ENCODE measurements at places on chromosomes 2 and 18. TPM values are rescaled to one million over a fixed set of nuclear protein-coding genes. Genes with fewer than 3 reads are reported as not detected.

DNA sequence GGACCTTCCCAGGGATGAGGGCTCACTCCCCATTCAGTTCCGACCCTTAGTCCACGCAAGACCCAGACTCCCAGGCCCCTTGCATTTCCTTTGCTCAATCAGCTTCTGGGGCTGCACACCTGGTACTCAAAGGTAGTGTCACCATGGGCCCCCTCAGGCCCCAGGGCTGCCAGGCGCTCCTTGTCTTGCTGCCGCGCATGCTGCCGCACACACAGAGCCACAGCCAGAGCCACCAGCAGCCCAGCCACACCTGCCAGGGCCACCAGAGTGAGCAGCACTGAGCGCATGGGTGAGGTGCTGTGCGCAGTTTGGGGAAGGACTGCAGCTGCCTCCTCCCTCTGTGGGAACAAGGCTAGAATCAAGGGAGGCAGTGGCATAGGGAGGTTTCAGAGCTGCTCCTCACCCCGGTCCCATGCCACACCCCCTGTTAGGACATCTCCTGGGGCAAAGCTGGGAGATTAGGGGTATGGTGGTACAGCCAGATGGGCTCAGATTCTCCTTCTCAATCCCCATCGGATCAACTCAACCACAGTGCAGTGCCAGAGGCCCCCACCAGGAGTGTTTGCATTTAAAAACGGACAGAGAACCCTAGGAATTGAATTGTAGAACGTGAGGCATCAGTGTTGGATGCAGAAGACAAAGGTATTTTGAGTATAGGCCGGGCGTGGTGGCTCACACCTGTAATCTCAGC is 11.3 kb downstream of the PTPRN start:
- H3K27ac ChIP-seq = no peak overlapping the region
- no peak overlapping the region for H3K4me3 ChIP-seq
- DNase-seq = peak; percentile 4
- peaks cover 19% of the 10 kb centered on the region for H3K4me1 ChIP-seq
- peaks cover 40% of the 10 kb centered on the region for H3K27me3 ChIP-seq

- peak; percentile 15 for DNase-seq
- H3K36me3 ChIP-seq = no peaks in the 10 kb centered on the region
Observed at GRCh38 chr2:98908931-98909316, 27.1 kb downstream of the CRACDL start.

DNA sequence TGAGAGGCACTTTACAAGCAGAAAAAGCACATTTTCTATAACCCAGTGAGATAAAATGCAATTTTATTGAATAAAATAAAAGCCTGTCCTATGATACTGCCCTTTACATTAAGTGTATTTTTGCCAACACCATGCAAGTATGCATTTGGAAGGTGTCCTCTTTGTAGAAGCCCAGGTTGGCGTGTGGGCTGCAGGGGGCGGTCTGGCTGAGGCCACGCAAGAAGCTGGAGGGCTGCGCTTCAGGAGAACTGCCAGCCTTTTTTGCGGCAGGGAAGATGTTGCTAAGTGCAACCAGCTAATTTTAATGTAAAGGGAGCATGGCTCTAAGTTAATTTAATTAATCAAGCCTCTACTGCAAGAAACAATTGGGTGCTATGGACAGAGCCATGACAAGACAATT is 562.8 kb upstream of the SALL3 start:
- H3K4me1 ChIP-seq = no peaks in the 10 kb centered on the region
- H3K36me3 ChIP-seq = no peaks in the 10 kb centered on the region
- H3K27me3 ChIP-seq = peaks cover 7% of the 10 kb centered on the region
- H3K4me3 ChIP-seq = no peak overlapping the region

GRCh38 chr2:240528406-240529040 is 29.3 kb downstream of the ANKMY1 start:
- H3K36me3 ChIP-seq = peaks cover 18% of the 10 kb centered on the region
- H3K27ac ChIP-seq = no peak overlapping the region
- no peaks in the 10 kb centered on the region for H3K27me3 ChIP-seq
- no peak for DNase-seq

- peaks cover 9% of the 10 kb centered on the region for H3K4me1 ChIP-seq
- no peak overlapping the region for H3K4me3 ChIP-seq
- H3K27me3 ChIP-seq = no peaks in the 10 kb centered on the region
- no peak overlapping the region for H3K27ac ChIP-seq
Observed at GRCh38 chr2:32624812-32625211, 3.0 kb upstream of the TTC27 start.

DNA sequence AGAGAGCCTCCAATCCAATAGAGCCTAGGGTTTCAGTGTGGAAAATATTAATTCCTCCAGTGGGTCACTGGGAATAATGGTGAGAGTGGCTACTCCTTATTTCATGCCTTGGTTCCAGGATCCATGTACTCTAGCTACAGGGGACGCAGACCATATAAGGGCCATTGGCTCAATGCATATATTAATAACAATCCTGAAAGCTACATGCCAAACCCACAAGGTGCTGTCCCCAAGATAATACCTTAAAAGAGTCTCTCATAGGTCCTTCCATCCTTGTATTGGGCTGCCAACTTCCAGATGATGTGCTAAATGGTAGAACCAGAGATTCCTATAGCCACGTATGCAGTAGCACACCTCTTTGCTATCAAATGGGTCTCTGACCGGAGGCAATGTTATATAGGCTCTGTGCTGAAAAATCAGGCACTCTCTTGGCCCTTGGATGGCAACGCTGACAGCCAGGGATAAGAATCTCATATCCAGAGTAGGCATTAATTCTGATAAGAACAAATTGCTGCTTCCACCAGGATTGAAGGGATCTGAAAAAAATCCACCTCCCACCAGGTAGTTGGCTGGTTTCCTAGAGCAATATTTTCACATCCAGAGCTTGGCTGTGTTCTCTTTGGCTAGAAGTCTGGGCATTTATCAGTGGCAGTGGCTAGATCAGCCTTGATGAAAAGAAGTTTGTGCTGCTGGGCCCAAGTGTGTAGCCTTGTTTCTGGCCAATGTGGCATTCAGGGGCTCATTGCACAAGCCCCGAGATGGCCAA is 218.1 kb upstream of the MGAT5 start:
- no peaks in the 10 kb centered on the region for H3K4me1 ChIP-seq
- no peak overlapping the region for H3K27ac ChIP-seq
- no peak overlapping the region for H3K4me3 ChIP-seq
- H3K36me3 ChIP-seq = no peaks in the 10 kb centered on the region
- no peak for DNase-seq

GRCh38 chr2:117707874-117708273 is 106.6 kb upstream of the DDX18 start:
- no peaks in the 10 kb centered on the region for H3K4me1 ChIP-seq
- H3K4me3 ChIP-seq = no peak overlapping the region
- H3K36me3 ChIP-seq = no peaks in the 10 kb centered on the region
- DNase-seq = no peak
- H3K27ac ChIP-seq = no peak overlapping the region
- no peaks in the 10 kb centered on the region for H3K27me3 ChIP-seq

DNA sequence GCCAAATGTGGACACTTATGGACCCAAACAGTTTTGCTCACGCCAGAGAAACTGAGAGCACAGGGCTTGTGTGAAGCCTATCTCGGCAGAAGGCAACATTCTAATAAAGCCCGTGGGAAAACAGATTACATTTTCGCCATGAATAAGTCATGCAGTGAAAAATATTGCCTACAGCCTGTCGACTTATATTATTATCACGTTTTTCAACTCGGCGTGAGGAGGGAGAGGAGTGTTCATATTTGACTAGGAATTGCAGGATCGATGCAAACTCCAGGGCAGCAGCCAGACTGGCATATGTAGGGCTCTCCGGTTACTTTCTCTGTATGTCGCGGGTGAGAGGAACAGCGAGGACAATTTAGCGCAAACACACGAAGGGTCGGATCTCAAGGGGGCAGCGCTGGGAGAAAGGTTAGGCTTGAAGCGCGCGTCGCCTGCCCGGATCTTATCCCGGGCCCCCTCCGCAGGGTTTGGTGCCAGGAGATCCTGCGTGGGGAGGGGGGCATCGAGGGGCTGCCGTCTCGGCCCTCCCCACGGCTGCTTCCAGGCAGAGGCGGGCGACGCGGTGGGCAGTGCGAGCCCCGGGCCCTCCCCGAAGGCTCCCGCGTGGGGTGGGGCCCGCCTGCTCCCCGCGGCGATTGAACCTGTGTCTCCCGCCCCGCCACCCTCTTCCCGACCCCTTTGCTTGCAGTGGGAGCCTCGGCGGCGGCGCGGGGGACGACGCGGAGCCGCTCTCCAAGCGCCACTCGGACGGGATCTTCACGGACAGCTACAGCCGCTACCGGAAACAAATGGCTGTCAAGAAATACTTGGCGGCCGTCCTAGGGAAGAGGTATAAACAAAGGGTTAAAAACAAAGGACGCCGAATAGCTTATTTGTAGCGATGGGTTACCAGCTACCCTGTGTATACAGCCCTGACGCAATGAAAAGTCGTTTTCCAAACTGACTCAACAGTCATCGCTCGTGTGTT is 4.4 kb downstream of the ADCYAP1 start:
- no peak overlapping the region for H3K27ac ChIP-seq
- no peaks in the 10 kb centered on the region for H3K36me3 ChIP-seq
- H3K4me3 ChIP-seq = peak overlapping the region; percentile 13
- H3K4me1 ChIP-seq = peaks cover 27% of the 10 kb centered on the region
- peaks cover 70% of the 10 kb centered on the region for H3K27me3 ChIP-seq

GRCh38 chr2:200121931-200122330 is 166.5 kb downstream of the MAIP1 start:
- H3K27me3 ChIP-seq = no peaks in the 10 kb centered on the region
- no peaks in the 10 kb centered on the region for H3K36me3 ChIP-seq
- H3K4me3 ChIP-seq = no peak overlapping the region
- no peak for DNase-seq
- H3K4me1 ChIP-seq = peaks cover 4% of the 10 kb centered on the region

DNA sequence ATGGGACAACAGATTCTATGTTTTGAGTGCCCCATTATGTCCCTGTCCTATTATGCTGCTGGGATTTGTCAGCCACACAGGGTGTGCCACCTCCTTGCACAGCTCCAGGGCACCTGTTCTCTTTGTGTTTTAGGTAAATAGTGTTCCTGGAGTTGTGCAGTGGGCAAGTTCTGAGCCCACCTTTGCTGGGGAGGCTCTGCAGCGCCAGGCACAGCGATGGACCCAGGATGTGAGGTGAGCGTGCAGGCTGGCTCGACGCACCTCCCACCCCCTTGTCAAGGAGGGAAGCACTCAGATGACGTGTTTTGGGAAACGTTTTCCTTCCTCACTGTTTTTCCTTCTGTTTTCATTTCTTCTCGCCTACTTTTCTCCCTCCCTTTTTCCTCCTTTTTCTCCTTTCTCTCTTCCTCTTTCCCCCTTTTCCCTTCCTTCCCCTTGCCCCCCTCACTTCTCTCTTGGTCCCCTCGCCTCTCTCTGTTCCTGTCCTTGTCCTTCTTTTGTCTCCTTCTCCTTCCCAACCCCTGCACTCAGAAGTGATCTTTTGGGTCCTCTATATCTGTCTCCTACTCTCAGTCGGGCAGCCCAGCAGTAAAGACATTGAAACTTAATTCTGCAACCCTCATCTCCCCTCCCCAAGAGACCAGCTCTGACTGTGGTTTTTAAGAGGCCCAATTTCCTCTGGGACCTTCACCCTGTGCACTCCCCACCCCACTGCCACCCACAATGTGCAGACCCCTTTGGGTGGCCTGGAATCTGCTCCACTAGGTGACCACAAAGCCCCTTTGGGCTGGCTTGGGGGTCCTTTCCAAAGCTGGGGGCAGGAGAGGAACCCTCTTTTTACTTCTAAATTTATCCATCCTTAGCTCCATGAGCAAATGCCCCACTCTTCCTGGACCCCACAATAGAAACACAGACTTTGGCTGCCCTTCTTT is 104.0 kb downstream of the MCFD2 start:
- H3K27ac ChIP-seq = no peak overlapping the region
- no peak overlapping the region for H3K4me3 ChIP-seq
- peaks cover 34% of the 10 kb centered on the region for H3K4me1 ChIP-seq

DNA sequence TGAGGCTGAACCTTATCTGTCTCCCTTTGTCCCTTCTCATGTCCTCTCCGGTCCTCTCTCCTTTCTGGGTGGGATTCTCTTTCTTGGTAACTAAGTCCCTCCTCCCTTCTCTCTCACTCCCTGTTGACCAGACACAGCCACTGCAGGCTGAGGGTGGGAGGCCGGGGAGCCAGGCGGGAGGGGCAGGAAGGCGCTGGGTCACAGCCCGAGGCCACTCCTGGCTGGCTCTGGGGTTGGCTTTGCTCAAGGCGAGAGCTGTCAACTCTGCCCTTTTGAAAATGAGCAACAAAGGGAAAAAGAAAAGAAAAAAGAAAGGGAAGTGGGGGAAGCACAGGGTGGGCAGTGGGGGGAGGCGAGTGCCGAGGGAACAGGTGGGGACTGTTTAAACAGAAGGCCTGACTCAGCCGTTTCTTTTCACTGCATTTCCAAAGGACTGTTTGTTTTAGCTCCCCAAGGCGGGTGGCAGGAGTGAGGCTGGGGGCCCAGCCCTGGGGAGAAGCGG is 70.5 kb upstream of the IGFBP5 start:
- no peak for DNase-seq
- no peak overlapping the region for H3K27ac ChIP-seq
- H3K36me3 ChIP-seq = no peaks in the 10 kb centered on the region
- peaks cover 6% of the 10 kb centered on the region for H3K4me1 ChIP-seq
- H3K27me3 ChIP-seq = no peaks in the 10 kb centered on the region

DNA sequence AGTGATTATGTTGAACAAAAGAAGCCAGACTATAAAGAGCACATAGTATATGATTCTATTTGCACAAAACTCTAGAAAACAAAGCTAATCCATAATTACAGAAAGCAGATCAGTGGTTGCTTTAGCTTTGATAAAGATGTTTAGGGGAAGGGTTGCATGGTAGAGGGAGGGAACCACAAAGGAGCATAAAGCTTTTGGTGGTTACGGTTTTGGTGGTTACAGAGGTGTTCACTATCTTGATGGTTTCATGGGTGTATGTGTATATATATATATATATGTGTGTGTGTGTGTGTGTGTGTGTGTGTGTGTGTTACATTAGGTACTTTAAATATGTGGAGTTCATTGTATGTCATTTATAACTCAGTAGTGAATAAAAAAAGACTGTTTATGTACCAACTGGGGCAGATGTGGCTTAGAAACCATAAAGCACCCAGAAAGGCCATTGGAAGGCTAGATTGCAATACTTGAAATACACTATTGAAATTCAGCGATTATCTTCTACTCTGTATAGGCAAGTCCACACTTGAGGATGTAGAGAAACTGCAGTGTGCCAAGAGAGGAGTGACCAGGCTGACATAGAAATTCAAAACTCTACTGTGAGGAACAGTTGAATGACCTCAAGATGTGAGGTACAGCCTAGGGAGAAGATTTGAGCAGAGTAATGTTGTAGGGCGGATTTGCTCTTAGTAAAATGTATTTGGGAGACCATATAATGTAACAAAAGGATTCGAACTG is 60.6 kb downstream of the CAB39 start:
- peaks cover 2% of the 10 kb centered on the region for H3K36me3 ChIP-seq
- no peak overlapping the region for H3K27ac ChIP-seq
- H3K4me1 ChIP-seq = peaks cover 3% of the 10 kb centered on the region
- no peaks in the 10 kb centered on the region for H3K27me3 ChIP-seq
- no peak overlapping the region for H3K4me3 ChIP-seq
- DNase-seq = no peak

GRCh38 chr18:903701-904100 is 970 bp upstream of the ADCYAP1 start:
- peaks cover 21% of the 10 kb centered on the region for H3K4me1 ChIP-seq
- no peak overlapping the region for H3K4me3 ChIP-seq
- H3K27ac ChIP-seq = no peak overlapping the region

The GMCL1 gene
- polyA plus RNA-seq = 9.6 TPM

The PELI1 gene
- polyA plus RNA-seq = 15.6 TPM

The TNS1 gene
- polyA plus RNA-seq = 121 TPM

The SERPINB4 gene
- not detected for polyA plus RNA-seq

The MAP3K19 gene
- polyA plus RNA-seq = not detected

The SATB2 gene
- 2.8 TPM for polyA plus RNA-seq

The DSEL gene
- 6.6 TPM for polyA plus RNA-seq

The FABP1 gene
- not detected for polyA plus RNA-seq
